ENCODE measurements at places on chromosomes 16 and 17.

GRCh38 chr17:56756536-56756935, 77.2 kb downstream of the C17orf67 start:
- peak; percentile 23 for DNase-seq

DNA sequence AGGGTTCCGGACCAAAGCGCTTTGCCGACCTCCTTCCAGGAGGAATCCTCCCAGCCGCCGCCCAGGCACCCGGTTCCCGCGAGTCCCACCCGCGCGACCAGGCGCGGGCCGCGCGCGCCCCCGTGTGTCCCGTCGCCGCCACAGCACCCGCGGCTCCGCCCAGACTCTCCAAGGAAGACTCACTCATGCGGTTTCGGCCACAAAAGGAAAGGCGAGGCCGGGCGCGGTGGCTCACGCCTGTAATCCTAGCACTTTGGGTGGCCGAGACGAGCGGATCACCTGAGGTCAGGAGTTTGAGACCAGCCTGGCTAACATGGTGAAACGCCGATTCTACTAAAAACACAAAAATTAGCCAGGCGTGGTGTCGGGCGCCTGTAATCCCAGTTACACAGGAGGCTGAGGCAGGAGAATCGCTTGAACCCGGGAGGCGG, 3.5 kb upstream of the PKMYT1 start:
- DNase-seq, result peak; percentile 70

DNA sequence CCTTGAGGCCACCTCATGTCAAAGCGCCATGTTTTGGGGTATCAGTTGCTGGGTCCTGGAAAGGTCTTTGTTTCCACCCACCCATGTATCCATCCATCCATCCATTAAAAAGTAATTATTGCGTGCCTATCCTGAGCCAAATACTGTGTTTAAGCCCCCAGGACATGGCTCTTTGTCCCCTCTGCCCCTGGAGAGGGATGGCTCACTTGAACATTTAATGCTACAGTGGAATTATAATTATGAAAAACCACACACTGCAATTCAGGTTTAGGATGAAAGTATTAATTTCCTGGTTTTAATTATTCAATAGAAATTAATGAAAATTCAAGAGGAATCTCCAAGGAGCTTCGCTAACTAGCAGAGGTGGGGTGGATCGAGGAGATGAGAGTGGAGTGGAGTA, 97.8 kb downstream of the MGAT5B start:
- DNase-seq, result no peak

- no peak for DNase-seq
Observed at GRCh38 chr17:74490716-74491115, 24.3 kb downstream of the CD300A start.

DNA sequence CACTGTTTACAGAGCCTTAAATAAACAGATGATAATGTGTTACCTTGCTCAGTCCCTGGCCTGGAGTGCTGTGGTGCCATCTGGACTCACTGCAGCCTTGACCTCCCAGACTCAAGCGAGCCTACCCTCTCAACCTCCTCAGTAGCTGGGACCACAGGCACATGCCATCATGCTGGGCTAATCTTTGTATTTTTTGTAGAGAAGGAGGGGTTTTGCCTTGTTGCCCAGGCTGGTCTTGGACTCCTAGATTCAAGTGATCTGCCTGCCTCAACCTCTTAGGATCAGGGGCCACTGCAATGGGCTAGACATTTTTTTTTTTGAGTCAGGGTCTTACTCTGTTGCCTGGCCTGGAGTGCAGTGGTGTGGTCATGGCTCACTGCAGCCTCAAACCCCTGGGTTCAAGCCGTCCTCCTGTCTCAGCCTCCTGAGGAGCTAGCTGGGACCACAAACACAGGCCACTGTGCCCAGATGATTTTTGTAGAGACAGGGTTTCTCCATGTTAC, 5.0 kb upstream of the NAGLU start:
- DNase-seq, result no peak

GRCh38 chr17:81499601-81499970, 13.0 kb downstream of the ACTG1 start:
- DNase-seq, result no peak

DNA sequence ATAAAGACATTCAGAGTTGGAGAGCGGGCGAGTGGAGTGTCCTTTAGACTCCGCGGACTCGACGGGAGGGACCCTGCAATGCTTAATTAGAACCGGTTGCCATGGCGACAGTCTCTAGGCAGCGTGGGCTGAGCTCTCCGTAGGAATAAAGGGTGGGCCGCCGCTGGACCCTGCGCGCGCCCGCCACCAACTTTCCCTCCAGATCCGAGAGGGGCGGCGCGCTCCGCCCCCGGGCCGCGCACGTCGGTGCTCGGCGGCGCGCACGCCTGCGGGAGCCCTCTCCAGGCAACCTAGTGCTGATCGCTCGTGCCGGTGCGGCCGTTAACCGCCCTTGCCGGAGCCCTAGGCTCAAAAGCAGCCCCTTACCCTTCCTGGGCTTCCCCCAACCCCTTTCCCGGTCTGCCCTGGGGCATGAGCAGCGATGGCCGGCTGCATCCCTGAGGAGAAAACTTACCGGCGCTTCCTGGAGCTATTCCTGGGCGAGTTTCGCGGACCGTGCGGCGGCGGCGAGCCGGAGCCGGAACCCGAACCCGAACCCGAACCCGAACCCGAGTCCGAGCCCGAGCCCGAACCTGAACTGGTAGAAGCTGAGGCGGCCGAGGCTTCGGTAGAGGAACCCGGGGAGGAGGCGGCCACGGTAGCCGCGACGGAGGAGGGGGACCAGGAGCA, at the start of gene PPM1E:
Gene PPM1E, plus strand, starts transcription at position 278 of the 669 bp plus-strand sequence.
- DNase-seq, result peak; percentile 33

DNA sequence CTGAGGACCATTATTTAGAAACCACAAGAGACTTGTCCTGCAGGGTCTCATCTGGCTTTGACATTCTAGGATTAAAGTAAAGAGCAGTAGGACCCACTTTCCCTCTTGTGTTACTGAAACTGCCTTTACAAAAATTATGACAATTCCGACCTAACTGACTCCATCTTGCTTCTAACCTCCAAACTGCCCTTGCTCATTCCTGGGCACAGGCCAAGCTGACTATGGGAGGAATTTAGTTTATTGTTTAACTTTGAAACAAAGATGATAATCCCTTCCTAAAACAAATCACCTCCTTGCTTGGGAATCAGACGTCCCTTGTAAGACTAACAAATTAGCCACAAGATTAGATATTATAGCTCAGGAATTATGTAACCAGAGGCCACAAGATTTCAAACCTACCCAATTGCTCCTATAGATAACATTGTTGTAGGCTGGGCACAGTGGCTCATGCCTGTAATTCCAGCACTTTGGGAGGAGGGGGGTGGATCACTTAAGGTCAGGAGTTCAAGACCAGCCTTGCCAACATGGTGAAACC, 87.0 kb upstream of the FBXO47 start:
- no peak for DNase-seq

DNA sequence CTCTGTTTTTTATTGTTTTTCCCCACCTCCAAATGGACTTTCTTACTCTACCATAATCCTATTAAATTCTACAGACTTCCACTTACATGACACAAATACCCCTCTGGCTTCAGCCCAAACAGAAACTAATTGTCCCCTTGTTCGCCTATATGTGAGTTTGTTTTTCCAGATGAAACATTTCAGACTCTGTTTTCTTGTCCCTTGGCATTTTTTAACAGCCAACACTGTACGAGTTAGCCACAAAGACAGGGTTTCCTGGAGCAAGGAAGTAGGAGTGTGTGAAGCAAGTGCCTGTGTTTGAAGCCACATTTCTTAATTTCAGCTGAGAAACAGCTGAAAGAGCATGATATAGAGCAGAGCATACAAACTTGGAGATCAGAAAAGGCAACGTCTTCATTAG, 382.2 kb upstream of the CDH5 start:
- no peak for DNase-seq

DNA sequence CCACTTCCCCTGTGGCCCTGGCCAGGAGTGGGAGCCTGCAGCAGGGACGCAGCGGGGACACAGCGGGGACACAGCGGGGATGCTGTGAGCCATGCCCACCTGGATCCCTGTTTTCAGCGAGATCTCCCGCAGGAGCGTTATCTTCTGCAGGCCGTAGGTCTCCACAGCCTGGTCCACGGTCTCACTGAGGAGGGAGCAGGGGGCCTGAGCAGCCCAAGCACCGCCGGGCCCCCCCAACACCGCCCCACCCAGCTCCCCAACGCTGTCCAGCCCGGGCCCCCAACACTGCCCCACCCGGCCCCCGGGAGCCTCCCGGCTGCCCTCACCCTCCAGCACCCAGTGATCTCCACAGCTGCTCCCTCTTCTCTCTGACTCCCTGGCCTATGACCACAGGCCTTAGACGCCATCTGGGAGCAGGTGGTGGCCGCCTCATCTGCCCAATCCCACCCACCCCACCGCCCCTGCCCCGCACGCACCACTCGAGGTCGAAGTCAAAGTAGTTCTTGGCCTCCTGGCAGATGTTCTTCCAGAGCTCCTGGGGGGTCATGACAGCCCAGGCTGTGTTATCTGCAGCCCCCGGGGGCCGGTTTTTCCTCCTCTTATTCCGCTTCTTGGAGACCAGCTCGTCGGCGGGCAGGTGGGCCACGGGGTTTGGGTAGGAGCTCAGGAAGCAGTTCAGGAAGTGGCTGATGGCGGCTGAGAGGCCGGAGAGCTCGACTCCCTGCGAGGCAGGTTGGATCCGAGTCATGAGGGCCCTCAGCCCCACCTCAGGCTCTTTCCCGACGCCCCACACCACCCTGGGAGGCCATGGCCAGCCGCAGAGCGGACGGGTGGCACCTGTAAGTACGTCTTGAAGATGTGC, 17.0 kb downstream of the CLUH start:
- DNase-seq, result no peak

DNA sequence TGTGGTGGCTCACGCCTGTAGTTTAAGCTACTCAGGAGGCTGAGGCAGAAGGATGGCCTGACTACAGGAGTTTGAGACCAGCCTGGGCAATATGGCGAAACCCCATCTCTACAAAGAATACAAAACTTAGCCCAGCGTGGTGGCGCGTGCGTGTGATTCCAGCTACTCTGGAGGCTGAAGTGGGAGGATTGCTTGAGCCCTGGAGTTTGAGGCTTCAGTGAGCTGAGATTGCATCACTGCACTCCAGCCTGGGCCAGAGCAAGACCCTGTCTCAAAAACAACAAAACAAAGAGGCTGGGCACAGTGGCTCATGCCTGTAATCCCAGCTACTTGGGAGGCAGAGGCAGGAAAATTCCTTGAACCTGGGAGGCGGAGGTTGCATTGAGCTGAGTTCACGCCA, 7.0 kb upstream of the CSNK1D start:
- no peak for DNase-seq

GRCh38 chr16:35180970-35181369, 1721.6 kb downstream of the TP53TG3F start:
- DNase-seq, result no peak

- peak; percentile 87 for DNase-seq
Observed at GRCh38 chr16:24010440-24011089, 174.8 kb downstream of the PRKCB start.

- DNase-seq, result no peak
Observed at GRCh38 chr17:27319541-27320221, 25.8 kb downstream of the WSB1 start.

- DNase-seq, result no peak
Observed at GRCh38 chr17:7854851-7855659, at the start of gene TMEM88. TMEM88 (plus strand) TSS chr17:7855066; CDS start chr17:7855075, 9 bp downstream.

DNA sequence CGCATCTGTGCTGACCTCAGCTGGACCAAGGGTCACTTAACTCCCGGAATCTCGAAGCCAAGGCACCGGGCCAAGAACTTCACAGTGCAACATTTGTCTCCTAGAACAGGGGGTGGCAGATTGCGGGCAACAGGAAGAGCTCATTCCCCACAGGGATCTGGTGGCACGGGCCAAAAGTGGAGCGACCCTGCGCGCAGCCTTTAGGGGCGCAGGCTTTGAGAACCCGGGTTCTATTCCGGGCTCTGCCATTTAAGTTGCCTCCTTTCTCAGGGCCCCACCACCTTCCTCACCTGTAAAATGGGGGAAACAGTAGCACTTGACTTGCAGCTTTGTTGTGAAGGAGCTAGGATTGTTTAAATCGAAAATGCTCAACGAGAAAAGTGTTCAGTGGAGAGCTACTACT, 651 bp downstream of the SHMT1 start:
- no peak for DNase-seq

DNA sequence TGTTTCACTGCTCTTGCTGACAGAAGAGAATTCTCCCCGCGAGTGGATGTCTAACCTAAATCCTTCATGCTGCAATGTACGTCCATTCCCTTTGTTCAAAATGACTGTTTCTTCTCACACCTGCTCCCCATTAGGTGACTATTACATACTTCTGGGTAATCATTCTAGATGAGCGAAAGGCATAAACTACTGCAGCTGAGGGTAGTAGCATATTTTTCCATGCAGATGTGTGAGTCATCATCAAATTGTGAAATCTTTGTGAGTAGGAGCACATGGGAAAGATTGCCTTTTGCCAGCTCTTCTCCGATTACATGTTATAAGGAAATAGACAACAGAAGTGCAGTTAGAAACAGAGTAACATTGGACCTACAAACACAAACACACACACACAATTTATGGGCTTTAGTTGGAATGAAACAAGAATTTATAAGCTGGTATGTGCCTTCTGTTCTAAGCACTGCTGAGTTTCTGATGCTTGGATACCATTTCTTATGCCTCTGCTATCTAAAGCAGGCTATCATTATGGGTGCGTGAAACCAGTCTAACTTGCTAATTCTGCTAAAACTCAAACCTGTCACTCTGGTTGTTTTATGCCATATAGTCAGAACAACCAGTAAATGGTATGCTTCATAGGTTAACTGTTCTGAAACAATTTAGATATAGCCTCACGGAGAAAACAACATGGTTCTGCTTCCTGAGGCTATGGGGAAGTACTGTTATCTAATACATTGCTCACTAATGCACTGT, 346.9 kb upstream of the PSMD7 start:
- DNase-seq, result no peak

- DNase-seq, result no peak
Observed at GRCh38 chr16:76226481-76226880, 50.7 kb upstream of the CNTNAP4 start.

GRCh38 chr17:76540381-76541300, 797 bp downstream of the PRCD start:
- peak; percentile 23 for DNase-seq

DNA sequence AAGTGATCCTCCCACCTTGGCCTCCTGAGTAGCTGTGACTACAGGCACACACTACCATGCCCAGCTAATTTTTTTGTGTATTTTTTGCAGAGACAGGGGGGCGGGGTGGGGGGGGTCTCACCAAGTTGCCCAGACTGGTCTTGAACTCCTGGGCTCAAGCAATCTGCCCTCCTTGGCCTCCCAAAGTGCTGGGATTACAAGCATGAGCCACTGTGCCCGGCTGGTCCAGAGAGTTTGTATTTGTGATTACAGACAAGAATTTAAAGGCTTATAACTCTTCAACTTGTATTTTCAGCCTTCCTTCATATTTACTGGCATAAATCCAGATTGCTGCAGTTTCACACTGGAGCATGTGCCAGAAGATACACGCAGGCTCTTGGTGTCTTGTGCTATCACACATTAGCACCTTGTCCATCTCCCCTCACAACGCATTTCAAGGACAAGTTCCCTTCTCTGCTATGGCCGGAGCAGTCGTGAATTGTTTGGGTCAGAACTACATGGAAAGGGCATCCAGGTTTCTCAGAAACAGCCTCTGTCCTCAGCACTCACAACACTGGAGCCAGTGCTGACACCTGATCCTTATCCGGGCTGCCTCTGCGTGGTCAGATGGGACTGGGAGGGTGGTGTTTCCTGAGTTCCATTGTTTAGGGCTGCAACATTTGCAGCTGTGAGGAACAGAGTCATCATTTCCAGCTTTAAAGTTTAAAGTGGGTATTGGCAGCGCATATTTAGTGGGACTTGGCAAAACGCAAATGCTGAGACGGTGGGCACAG, 28.1 kb downstream of the WSCD1 start:
- DNase-seq, result no peak

Measured in CD4-positive, alpha-beta T cell treated with Interleukin-6 for 4 hours (primary cell).